Activated CD4-positive, alpha-beta T cell treated with anti-CD3 and anti-CD28 coated beads, Interleukin-2, amount 10 ng/mL, durations not matched to agents 7 days and 5 days (primary cell): ENCODE measurements at places on chromosomes 3 and 15. TPM values are rescaled to one million over a fixed set of nuclear protein-coding genes. Genes with fewer than 3 reads are reported as not detected.
A peak's percentile ranks its signal among the peaks of the same experiment; 100 is the strongest.

DNA sequence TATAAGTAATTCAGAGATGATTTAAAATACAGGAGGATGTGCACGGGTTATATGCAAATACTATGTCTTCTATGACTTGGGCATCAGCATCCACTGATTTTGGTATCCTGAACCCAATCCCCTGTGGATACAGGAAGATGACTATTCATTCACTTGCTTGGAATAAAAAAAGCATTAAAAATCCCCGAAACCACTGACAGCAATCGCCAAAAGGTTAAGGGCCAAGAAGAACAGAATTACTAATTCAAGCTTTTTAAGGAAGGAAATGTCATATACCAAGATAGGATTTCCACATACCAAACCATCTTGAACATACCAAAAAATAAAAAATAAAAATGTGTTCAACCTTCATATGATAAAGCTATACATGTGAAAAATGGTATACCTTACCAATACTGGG, 93.7 kb downstream of the DLG1 start:
- H3K4me3 ChIP-seq = no peak overlapping the region
- no peak overlapping the region for H3K27ac ChIP-seq
- peaks cover 27% of the 10 kb centered on the region for H3K4me1 ChIP-seq
- peaks cover 6% of the 10 kb centered on the region for H3K36me3 ChIP-seq

DNA sequence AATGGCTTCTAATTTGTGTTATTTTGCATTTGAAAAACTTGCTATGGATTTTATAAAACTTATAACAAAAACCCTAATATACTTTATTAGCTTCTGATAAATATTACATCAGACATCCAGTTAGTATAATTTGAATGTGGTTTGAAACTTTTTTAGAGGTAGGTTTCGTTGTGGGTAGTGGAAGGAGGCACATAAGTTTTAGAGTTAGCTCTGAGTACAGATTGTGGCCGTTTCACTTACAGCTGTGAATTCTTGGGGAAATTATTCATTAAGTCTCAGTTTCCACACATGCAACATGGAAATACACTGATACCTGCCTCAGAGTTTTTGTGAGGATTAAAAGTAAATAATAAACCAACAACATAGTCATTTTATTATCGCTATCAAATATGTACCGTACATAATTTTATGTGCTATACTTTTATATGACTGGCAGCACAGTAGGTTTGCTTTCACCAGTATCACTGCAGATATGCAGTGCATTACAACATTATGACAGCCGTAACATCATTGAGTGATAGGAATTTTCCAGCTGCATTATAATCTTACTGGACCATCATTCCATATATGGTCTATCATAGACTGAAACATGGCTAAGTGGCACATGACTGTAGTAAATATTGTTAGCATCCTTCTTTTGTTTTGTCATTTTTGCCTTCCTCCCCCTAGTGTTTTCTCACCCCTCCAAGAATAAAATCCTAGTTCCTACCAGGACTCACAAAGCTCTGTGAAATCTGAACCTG, 175.6 kb downstream of the AKAP13 start:
- peaks cover 50% of the 10 kb centered on the region for H3K4me1 ChIP-seq
- H3K27me3 ChIP-seq = no peaks in the 10 kb centered on the region
- H3K36me3 ChIP-seq = peaks cover 35% of the 10 kb centered on the region
- no peak overlapping the region for H3K27ac ChIP-seq
- H3K4me3 ChIP-seq = no peak overlapping the region

DNA sequence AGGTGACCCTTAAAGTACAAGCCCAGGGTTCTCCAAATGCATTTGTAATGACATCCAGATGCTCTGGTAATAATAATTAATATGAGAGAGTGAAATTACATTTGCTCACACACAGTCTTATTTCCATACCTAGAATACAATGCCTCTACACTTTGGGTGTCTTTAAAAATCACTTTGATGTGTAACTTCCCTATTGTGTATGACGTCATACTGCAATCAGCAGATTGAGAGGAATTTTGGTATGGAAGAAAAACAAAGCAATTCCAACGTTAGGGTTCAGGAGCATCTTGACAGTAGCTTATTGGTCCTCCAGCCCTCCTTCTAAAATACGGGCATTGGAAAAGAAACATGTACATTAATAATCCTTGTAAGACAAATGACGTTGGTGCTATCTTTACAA, 670.6 kb upstream of the ZNF385D start:
- no peaks in the 10 kb centered on the region for H3K36me3 ChIP-seq
- H3K27me3 ChIP-seq = no peaks in the 10 kb centered on the region
- H3K4me3 ChIP-seq = no peak overlapping the region
- H3K27ac ChIP-seq = no peak overlapping the region

DNA sequence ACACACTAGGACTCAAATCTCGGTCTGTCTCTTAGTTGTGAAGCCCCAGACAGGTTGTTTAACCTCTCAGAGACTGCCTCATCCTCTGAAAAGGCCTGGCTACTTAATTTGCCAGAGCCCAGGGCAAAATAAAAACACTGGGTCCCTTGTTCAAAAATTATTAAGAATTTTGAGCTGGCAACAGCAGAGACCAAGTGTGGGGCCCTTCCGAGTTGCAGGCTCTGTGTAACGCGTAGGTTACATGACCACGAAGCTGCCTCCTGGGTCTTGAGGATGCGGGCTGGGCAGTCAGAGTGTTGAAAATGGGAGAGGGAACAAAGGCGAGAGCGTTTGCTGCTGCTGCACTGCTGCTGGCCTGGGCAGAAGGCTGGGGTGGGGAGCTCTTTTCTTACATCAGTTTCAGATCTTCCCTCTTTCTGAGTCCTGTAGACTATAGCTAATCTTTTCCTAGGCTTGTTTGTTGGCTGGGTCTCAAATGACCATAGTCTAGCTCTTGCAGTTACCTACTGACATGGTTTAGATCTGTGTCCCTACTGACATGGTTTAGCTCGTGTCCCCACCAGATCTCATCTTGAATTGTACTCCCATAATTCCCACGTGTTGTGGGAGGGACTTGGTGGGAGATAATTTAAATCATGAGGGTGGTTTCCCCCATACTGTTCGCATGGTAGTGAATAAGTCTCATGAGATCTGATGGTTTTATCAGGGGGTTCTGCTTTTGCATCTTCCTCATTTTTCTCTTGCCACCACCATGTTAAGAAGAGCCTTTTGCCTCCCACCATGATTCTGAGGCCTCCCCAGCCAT, 49.9 kb downstream of the CLEC3B start:
- H3K27me3 ChIP-seq = peaks cover 8% of the 10 kb centered on the region
- peaks cover 11% of the 10 kb centered on the region for H3K36me3 ChIP-seq
- no peak overlapping the region for H3K27ac ChIP-seq
- no peak overlapping the region for H3K4me3 ChIP-seq
- H3K4me1 ChIP-seq = peaks cover 15% of the 10 kb centered on the region
- no peak for DNase-seq

GRCh38 chr3:94431876-94432570, 369.2 kb downstream of the NSUN3 start:
- no peaks in the 10 kb centered on the region for H3K4me1 ChIP-seq
- no peaks in the 10 kb centered on the region for H3K27me3 ChIP-seq
- DNase-seq = no peak
- H3K36me3 ChIP-seq = no peaks in the 10 kb centered on the region

GRCh38 chr3:127800508-127800907, 21.8 kb downstream of the MGLL start:
- DNase-seq = peak; percentile 40
- peak overlapping the region; percentile 2 for H3K4me3 ChIP-seq
- H3K27me3 ChIP-seq = peaks cover 3% of the 10 kb centered on the region
- peak overlapping the region; percentile 91 for H3K27ac ChIP-seq
- peaks cover 23% of the 10 kb centered on the region for H3K4me1 ChIP-seq
- H3K36me3 ChIP-seq = peaks cover 3% of the 10 kb centered on the region

DNA sequence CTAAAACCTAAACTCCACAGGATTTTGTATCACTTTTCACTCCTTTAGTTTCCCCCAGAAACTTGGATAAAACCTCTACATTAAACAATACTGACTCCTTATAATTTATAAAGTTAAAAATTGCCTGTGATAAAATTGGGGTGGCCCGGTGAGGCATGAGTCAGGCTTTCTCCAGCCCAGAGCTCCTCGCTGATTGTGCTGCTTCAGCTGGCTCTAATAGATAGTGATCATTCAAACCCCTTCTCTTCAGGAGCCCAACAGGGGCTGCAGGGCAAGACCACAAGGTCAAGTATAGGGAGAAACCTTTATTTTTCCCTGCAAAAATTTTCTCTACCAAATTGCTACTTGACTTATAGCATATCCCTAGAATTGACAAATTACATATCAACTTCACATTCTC, 308.2 kb downstream of the PLCL2 start:
- H3K27me3 ChIP-seq = no peaks in the 10 kb centered on the region
- H3K36me3 ChIP-seq = peaks cover 2% of the 10 kb centered on the region
- no peak overlapping the region for H3K4me3 ChIP-seq
- no peak overlapping the region for H3K27ac ChIP-seq
- DNase-seq = no peak

GRCh38 chr3:46719044-46719565, 1.4 kb upstream of the PRSS50 start:
- no peak for DNase-seq
- no peak overlapping the region for H3K27ac ChIP-seq
- no peaks in the 10 kb centered on the region for H3K4me1 ChIP-seq
- no peaks in the 10 kb centered on the region for H3K36me3 ChIP-seq
- no peak overlapping the region for H3K4me3 ChIP-seq

- H3K27me3 ChIP-seq = peaks cover 3% of the 10 kb centered on the region
- DNase-seq = no peak
- H3K4me3 ChIP-seq = no peak overlapping the region
- no peaks in the 10 kb centered on the region for H3K4me1 ChIP-seq
These were observed 251.5 kb downstream of the FAM43A start for GRCh38 chr3:194937144-194937543.

- H3K27me3 ChIP-seq = no peaks in the 10 kb centered on the region
- no peak overlapping the region for H3K4me3 ChIP-seq
- no peaks in the 10 kb centered on the region for H3K36me3 ChIP-seq
- no peak overlapping the region for H3K27ac ChIP-seq
- DNase-seq = peak; percentile 27
These were observed 52.3 kb downstream of the WNT5A start for GRCh38 chr3:55434789-55435188.

GRCh38 chr3:197540961-197541377, 14.8 kb downstream of the BDH1 start:
- H3K36me3 ChIP-seq = peaks cover 55% of the 10 kb centered on the region
- DNase-seq = no peak
- H3K27me3 ChIP-seq = no peaks in the 10 kb centered on the region
- no peak overlapping the region for H3K4me3 ChIP-seq

DNA sequence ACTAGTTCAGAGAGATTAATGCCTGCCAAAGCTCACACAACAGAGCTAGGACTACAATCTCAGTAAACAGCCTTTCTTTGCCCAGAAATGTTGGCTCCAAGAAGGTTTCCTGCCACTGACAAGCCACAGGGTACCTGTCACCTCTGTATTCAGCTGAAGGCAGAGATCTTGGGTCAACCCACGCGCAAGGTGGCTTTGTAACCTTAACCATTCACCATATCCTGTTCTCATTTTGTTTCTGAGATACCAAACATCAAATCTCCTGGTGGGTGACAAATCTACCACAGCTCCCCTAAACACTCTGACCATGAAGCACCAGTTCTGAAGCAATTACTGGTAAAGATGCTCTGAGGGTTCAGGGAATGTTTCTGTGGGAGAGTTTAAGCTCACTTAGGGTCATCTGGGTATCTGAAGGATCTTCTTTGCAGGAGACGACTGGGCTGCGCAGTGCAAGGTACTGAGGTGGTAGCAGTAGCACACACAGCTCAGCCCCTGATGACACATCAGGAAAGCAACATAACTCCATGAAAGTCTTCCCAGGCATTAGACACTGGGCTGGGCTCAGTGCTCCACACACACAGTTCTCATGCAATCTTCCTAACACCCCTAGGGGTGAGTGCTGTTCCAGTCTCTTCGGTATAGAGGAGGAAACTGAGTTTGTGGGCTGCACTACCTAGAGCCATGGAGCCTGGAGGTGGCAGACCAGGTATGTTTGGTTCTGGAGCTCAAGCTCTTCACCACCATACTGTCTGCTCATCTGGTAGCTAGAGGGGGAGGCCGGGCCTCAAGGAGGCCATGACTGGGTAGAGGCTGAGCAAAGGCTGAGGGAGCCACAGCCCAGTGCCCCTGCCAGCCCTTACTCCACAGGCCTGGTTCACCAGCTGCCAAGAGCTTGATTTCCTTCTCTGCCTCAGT, 7.7 kb downstream of the CXCR6 start:
- peaks cover 97% of the 10 kb centered on the region for H3K36me3 ChIP-seq
- H3K4me3 ChIP-seq = peak overlapping the region; percentile 1
- H3K27ac ChIP-seq = peak overlapping the region; percentile 87
- H3K27me3 ChIP-seq = no peaks in the 10 kb centered on the region

- no peak for DNase-seq
- H3K27ac ChIP-seq = no peak overlapping the region
- H3K36me3 ChIP-seq = no peaks in the 10 kb centered on the region
- peaks cover 9% of the 10 kb centered on the region for H3K27me3 ChIP-seq
- H3K4me3 ChIP-seq = no peak overlapping the region
These were observed 28.7 kb upstream of the ZNF148 start for GRCh38 chr3:125403789-125404188.

DNA sequence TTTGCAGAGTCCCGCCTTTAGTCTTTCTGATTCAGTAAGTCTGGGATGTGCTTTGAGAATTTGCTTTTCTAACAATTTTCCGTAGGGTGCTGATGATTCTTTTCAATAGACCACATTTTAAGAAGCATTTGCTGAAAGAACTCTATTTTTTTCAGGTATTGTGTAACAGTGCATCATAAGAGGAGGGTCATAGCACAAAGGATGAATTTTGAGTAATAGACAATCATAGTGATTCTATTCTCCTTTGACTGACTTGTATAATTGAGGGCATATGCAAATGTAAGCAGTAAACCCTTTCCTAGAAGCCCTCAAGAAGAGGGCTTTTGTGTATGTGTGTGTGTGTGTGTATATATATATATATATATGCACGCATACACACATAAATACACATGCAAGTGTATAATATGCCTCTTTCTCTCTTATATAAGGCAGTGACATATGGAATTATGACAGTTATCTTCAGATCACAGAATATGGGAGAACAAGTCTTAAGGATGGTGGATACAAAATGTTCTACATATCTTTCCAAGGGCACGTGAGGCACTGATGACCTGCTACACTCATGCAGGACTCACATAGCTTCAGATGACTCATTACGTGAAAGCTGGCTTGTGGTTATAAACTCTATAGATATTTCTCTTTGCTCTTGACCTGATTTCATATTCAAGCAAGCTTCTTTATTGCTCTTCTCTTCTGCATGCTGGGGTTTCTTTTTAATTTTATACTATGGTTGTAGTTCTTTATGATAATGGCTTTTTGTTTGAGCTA, 6.5 kb upstream of the PLSCR1 start:
- peak overlapping the region; percentile 63 for H3K4me3 ChIP-seq
- peak overlapping the region; percentile 94 for H3K27ac ChIP-seq
- peaks cover 3% of the 10 kb centered on the region for H3K27me3 ChIP-seq
- peak; percentile 25 for DNase-seq
- peaks cover 10% of the 10 kb centered on the region for H3K36me3 ChIP-seq

GRCh38 chr15:75452865-75453702, 1.6 kb upstream of the SIN3A start:
- peak overlapping the region; percentile 87 for H3K4me3 ChIP-seq
- peak; percentile 42 for DNase-seq
- H3K27ac ChIP-seq = peak overlapping the region; percentile 100
- H3K4me1 ChIP-seq = peaks cover 35% of the 10 kb centered on the region
- peaks cover 3% of the 10 kb centered on the region for H3K36me3 ChIP-seq
- no peaks in the 10 kb centered on the region for H3K27me3 ChIP-seq

Gene SPG21
- total RNA-seq = 65.5 TPM

Gene DGKG
- 0.04 TPM for total RNA-seq

Gene STRA6
- total RNA-seq = not detected

Gene GPR149
- total RNA-seq = not detected

Gene APOD
- total RNA-seq = not detected

Gene STRIT1
- total RNA-seq = not detected
